ENCODE measurements at places on chromosomes 7 and 10.

- DNase-seq = no peak
Observed at GRCh38 chr7:71042591-71042990, 89.4 kb upstream of the GALNT17 start.

DNA sequence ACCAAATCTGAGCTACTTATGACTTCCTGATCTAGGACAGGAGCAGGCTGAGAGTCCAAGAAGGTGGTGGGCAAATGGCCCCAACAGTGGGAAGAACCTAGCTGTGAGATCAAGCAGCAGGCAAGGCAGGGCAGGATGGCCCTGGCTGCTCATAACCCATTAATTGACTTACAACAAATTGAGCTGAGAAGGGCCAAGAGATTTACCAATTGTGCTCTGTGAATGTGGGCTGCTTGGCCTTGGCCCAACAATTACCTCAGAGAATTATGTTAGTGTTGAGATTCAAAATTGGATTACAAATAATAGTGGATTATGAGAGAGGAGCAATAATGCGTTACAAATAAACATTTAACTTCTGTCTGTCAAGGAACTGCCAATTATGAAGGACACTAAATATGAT is 956.5 kb downstream of the KCNMA1 start:
- DNase-seq = no peak

- no peak for DNase-seq
Observed at GRCh38 chr7:101226721-101227120, 8.8 kb downstream of the ZNHIT1 start.

- DNase-seq = no peak
Observed at GRCh38 chr7:33494474-33494873, 365.1 kb downstream of the BBS9 start.

GRCh38 chr10:6408799-6409198 is 171.3 kb downstream of the PRKCQ start:
- no peak for DNase-seq

GRCh38 chr10:504806-505205 is 184.7 kb downstream of the DIP2C start:
- no peak for DNase-seq

DNA sequence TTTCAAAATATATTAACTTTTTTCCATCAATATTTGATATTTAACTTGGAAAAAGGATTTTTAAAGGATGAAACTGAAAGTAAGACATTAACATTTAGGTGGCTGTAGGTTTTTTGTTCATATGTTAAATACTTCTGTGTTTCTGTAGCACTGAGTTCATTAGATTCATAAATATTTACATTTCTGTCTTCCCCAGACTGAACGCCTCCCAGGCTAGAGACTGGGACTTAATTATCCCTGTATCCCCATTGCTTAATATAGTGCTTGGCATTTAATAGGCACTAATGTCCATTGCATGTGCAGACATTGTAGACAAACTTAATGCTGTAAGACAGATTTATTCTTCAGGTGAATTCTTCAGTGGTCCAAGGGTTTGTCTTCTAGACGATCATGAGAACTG is 7.4 kb downstream of the PTPN12 start:
- DNase-seq = no peak

GRCh38 chr10:70348228-70348850 is 34.1 kb downstream of the LRRC20 start:
- DNase-seq = peak; percentile 57

GRCh38 chr10:7373039-7373438 is 37.8 kb downstream of the SFMBT2 start:
- no peak for DNase-seq

DNA sequence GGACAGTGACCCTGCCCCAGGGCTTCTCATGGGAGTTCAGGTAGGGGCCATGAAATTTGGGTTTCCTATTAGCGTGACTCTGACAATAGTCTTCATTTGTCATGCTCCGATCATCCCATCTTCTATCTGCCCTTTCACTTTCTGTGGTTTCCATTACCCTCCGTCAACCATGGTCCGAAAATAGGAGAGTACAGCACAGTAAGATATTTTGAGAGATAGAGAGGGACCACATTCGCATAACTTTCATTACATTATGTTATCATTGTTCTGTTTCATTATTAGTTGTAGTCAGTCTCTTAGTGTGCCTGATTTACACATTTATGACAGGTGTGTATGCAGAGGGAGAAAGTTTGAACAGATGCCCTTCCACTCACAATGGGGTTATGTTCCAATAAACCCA is 649.2 kb downstream of the SDK1 start:
- DNase-seq = no peak

GRCh38 chr10:48740015-48740707 is 55.5 kb downstream of the WDFY4 start:
- DNase-seq = no peak

DNA sequence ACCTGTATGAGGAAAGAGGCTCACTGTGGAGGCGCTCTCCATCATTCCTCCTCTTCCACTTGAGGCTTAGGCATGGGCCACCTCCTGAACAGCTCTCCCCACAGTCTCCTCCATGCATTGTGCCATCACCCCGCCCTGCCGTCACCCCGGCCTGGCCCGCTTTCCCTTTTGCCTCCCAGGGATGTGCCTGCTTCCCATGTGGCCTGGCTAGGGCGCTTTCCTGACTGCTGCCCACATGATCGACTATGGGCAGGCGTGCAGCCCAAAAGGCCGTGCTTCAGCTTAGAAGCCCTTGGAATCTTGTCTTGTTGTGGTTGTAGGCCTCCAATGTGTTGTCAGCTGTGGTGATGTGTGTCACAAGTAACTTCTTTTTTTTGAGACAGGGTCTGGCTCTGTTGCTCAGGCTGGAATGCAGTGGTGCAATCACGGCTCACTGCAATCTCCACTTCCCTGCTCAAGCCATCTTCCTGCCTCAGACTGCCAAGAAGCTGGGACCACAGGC is 1.8 kb upstream of the ACTR3C start:
- no peak for DNase-seq

- DNase-seq = no peak
Observed at GRCh38 chr7:28704706-28705105, 253.4 kb downstream of the TRIL start.

DNA sequence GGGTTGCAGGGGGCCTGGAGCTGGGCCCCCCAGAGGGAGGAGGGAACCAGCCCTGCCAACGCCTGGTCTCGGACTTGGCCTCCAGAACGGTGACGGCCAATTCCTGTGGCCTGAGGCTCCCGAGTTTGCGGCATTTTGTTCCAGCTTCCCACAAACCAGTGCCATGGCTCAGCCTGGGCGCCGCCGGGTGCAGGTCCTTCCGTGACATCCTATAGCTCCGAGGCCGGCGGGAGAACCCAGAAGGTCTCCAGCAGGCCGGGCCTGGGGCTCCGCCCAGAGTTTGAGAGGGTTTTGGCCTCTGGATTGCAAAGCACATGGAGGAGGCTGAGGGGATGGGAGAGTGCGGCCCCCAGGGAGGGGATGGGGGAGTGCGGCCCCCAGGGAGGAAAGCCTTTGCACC is 92.6 kb downstream of the UNCX start:
- no peak for DNase-seq

- no peak for DNase-seq
Observed at GRCh38 chr7:12107841-12108254, 103.2 kb upstream of the TMEM106B start.

DNA sequence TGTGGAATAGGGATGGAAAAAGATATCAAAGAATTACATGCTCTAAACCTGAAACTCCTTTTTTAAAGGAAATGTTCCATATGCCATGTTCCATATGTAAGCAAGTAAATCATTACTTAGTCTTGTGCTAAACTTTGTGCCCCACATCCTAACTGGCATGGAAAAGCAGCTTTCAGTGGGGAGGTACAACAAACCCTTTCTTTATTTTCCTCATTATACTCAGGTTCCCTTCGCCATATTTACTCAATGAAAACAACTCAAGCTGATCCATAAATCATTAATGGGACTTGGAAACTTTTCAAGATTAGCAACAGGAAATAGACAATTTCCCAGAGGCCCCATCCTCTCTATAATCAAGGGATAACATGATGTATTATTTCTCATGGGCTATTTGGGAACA is 56.0 kb downstream of the GSAP start:
- DNase-seq = no peak

GRCh38 chr10:84008878-84009277 is 130.4 kb upstream of the GHITM start:
- DNase-seq = peak; percentile 75

DNA sequence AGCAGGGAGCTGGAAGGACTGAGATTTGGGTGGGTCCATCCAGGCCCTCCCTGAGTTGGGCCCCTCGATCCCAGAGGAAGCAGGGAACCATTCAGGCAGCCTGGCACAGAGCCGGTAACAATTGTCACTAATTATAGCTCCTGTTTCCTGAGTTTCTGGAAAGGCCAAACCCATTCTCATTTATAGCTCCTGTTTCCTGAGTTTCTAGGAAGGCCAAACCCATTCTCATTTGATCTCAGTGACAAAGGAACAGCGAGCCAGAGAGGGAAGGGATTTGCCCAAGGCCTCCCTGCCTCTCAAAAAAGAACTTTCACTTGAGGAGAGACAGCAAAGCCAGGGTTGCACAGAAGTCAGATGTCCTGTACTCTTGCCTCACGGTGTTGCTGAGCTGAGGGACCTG is 521.9 kb downstream of the TYW1 start:
- no peak for DNase-seq

- DNase-seq = no peak
Observed at GRCh38 chr7:57354679-57355338, 95.2 kb upstream of the ZNF716 start.

GRCh38 chr7:115183431-115184057 is 261.6 kb downstream of the MDFIC start:
- no peak for DNase-seq

DNA sequence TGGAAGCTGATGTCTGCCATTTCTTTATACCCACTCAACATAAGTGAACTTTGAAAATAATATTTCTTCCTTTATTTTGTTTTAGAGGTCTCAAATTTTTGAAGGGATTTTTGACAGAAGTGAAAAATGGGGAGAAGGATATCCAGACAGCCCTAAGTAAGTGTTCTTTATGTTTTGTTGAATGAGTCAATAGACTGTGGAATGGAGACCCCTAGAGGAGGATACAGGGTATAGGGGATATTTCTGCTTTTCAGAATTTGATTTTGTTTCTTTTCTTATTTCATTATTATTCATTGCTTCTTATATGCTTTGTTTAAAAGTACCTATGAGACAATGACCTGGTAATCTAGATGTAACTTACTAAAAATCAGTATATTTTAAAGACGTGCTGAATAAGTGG is 34.4 kb downstream of the PLEKHA8 start:
- DNase-seq = no peak

GRCh38 chr10:4766454-4766853 is 59.6 kb upstream of the AKR1E2 start:
- no peak for DNase-seq

Data from stimulated activated CD8-positive, alpha-beta memory T cell treated with anti-CD3 and anti-CD28 coated beads, Interleukin-4, amount 100 ng/mL, for 48 hours (primary cell).